ENCODE measurements at places on chromosomes 7 and 10.

DNA sequence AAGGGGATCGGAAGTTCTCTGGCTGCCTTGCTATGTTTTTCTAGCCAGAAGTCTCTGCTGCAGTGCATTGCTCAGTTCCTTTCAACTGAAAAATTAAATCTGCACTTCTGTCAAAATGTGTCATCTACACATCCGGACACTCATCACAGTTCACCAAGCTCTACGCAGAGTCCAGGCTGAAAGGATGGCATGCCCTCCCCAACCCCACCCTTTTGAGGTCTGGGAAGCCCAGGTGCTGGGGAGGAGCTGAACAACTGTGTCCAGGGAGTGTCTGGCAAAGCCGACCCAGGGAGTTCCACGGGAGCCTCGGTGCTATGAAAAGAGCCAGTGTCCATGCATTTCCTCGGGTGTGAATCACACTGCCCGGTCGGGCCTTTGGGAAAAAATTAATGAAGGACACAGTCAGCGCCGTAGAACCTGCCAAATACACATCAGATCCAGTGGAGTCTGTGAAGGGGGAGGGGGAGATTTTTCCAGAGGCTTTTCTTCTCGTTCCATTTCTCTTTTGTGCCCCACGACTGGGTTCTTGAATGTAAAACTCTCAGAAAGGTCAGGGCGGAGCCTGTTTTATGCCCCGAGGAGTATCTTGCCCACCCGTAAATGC is 757 bp upstream of the PALS2 start:
- peak; percentile 36 for DNase-seq

- no peak for DNase-seq
Measured at GRCh38 chr10:20698837-20699236, 198.3 kb downstream of the NEBL start.

- no peak for DNase-seq
Measured at GRCh38 chr10:112919721-112920120, 30.3 kb upstream of the TCF7L2 start.

DNA sequence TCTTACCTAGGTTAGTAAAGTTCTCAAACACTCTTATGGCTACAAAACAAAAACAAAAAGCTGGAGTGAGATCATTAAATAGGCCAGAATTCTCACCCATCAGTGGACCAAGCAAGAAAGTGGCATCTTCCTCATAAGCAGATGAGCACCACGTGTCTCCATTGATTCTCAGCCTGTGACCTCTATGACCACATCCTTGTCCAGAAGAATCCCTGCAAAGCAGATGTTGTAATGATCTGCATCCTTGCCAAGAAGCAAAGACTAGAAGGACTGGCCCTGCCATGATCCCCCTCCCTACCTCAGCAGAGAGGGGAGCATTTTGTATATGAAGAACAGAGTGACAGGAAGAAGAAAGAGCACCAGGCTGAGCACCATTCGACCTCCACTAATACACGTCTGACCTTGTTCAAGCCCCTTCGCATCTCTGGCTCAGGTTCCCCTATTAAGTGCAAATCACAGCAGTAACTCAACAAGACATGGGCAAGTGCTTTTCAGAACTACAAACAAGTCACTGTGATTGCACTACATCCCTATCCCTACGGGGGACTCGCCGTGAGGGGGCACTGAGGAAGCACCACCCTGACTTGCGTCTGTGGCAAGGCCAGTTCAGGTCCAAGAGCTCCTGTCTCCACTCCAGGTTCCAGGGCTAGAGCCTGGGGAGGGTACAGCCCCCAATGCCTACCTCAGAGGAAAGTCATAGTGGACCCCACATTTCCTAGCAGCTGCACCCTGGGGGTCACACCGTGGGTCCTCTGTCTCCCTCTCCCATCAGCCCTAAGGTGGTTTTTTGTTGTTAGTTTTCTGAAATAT is 22.2 kb upstream of the RASSF4 start:
- no peak for DNase-seq

- no peak for DNase-seq
Measured at GRCh38 chr7:49522111-49522510, 251.3 kb upstream of the VWC2 start.

DNA sequence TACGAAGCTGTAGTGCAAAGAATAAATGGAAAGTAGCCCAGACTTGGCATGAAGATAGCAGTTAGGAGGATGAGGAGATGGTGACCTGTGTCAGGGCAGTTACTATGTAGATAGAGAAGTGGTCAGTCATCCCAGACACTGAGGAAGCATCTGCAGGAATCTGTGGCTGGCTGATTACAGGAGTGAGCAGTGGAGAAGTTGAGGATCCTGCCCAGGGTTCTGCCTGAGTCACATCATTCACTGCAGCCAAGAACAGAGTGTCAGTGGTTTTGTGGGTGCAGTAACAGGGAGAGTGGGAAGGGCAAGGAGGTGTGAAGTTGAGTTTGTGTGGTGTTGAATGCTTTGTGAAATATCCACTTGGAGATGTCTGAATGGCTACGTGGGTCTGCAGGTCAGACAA is 676.4 kb upstream of the NRP1 start:
- DNase-seq: no peak

- no peak for DNase-seq
Measured at GRCh38 chr10:63261496-63261895, 128.4 kb downstream of the NRBF2 start.

DNA sequence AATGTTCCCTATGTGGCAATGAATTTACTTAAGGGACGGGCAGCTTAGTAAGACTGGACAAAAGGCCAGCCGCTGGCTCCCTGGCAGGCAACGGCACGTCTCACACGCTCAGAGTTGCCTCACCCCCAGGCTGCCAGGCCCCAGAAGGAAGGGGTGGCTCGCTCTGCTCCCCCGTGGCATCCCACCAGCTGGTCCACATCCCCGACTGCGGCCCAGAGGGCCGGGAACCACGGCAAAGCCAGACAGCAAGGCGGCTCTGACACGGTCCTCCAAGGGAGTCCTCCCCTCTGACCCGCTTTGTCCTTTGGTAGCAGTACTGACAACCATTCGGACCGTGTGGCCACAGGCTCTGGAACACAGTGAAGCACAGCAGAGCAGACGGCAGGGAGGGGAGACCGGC is 34.1 kb downstream of the NUDT1 start:
- DNase-seq: no peak

DNA sequence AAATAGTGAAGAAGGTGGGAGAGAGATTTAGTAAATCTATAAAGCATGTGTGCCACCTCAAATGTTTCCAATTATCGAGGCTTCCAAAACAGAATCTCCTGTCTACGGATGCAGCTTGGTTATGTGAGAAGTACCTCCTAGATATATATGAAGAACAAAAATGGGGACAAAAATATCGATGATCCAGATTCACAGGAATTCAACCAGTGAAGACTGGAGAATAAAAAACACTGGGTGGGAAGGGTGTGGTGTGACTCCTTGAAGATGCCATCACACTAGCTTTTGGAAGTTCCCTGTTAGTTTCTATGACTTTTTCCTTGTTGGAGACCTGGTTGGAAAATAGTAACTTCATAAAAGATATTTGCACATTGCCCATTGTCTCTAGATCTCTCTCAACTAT is 152.4 kb downstream of the LRRC4 start:
- DNase-seq: no peak

GRCh38 chr10:59222788-59223187 is 46.3 kb downstream of the PHYHIPL start:
- no peak for DNase-seq

GRCh38 chr7:136122026-136122425 is 144.9 kb upstream of the MTPN start:
- no peak for DNase-seq

- no peak for DNase-seq
Measured at GRCh38 chr10:9965341-9965740, 1052.3 kb upstream of the CELF2 start.

GRCh38 chr10:102065561-102066398 is 631 bp downstream of the HPS6 start:
- DNase-seq: peak; percentile 6

- DNase-seq: no peak
Measured at GRCh38 chr7:29369909-29370488, 175.4 kb downstream of the CHN2 start.

DNA sequence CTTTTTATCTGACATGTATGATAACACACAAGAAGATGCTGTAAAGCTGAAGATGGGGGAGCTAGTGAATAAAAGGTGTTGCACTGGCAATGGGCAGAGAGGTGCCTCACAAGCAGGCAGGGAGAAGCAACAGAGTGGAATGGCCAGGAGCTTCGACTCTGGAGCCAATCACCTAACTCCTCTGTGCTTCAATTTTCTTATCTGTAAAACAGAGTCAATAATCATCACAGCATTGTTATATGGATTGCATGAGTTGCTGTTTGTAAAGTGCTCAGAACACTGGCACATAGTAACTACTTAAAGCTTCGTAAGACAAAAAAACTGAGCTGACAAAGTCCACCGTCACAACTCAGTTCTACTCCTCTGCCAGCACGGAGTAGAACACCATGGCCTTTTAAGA is 254.2 kb upstream of the POM121L12 start:
- DNase-seq: no peak

DNA sequence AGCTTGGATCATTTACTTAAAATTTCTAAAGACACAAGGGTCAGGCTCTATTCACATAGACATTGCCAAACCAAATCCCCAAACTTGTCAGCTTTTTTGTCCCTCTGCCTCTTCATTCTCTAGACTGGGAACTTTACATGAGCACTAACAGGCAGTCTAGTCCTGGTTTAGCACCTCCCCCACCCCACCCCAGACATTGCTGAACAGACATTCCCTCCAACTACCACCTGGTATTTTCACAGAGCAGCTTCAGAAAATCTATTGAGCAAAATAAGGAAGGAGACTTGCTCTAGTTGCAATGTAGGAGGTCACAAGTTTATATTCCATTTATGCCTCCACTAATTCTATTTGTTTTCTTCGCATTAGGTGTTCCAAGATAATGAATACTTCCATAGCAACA is 56.8 kb upstream of the AASS start:
- no peak for DNase-seq

DNA sequence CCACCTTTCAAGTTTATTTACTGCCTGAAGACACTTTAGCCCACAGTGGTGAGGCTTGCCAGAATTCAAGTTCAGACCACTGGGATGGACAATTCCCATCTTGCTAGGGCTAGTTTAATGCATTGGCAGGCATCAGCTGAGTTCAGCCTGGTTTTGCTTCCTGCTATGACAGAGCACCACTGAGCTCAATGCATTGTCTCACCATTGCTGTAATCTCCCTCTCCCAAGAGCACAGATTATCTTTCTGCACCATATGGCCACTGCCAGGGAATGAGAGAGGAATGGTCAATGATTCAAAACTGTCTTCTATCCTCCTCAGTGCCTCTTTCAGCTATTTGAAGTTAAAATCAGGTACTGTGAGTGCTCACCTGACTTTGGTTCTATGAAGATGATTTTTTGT is 160.8 kb downstream of the XPNPEP1 start:
- DNase-seq: no peak

GRCh38 chr10:97572214-97572989 is at the start of gene ANKRD2:
Gene ANKRD2, plus strand, starts transcription at chr10:97572779. Its CDS starts 10 bp downstream, at chr10:97572789.
- peak; percentile 31 for DNase-seq

DNA sequence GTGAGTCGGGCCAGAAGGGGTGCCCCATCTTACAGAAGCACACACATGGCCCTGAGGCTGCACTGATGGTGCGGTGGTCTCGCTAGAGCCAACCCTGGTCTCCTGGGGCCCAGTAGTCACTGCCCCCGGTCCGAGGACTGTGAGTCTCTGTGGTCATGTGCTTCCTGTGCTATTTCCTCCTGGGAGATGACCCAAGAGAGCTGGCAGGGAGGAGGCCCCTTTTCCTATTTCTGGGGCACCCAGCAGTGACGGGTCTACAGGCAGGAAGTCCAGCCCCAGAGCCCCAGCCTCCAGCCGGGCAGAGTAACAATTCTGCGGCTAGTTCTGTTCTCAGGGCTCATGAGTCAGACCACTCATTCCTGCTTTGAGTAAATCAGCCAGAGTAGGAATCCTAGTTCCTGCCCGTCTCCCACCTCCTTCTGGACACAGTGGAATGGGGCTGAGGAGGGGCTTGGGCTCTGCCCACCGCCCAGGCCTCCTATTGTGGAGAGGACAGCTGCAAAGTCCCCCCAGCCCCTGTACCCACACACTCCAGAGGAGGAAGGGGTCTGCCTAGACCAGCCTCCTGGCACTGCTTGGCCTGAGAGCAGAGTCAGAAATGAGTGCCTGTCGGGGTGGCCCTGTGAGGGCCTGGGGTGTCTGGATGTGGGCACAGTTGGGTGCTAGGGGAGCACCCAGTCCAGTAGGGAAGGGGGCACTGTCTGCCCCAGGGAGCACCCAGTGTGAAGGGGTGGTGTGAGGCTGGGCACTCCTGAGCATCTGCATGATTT is 80.5 kb upstream of the PPIF start:
- DNase-seq: no peak

- no peak for DNase-seq
Measured at GRCh38 chr10:67978749-67979148, 94.3 kb downstream of the SIRT1 start.

GRCh38 chr7:70294211-70294911 is 696.1 kb downstream of the AUTS2 start:
- no peak for DNase-seq

DNA sequence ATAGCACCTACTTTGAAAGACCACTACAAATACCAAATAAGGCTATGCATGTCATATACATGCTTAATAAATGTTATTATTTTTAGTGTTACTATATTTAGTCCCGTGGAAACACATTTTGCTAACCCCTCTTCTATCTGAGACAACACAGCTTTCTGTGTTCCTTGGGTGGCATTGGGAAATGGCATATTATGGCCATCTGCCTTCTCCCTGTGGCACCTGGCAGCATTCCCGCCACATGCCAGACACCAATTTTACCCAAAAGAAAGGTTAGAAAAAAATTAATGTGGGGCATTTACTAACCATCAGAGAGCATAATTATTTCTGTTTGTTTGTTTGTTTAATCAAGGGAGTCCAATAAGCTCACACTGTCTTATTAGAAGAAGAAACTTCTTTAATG is 168.6 kb upstream of the ETV1 start:
- no peak for DNase-seq
